ENCODE measurements at places on chromosomes 3 and 15.

- DNase-seq, result no peak
Observed at GRCh38 chr15:27961801-27962200, 137.3 kb downstream of the OCA2 start.

DNA sequence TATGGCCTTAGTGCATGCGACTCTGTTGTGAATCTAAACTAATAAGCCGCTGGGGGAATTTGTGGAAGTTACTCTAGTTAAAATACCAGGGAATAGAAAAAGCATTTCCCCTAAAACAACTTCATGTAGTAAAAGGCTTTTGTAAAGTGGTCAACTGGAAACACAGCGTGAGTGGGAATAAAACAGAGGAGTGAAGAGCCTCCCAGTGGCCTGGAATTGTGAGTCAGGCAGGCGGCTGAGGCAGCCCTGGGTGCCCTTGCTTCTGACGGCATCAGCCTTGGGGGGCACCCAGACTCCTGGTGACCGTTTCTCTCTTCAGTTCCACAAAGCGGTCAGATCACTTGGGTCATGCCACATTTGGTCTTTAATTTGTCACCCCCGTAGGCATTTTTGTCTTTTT, 108.4 kb downstream of the GHSR start:
- no peak for DNase-seq

- no peak for DNase-seq
Observed at GRCh38 chr3:136731274-136731884, 20.8 kb downstream of the STAG1 start.

DNA sequence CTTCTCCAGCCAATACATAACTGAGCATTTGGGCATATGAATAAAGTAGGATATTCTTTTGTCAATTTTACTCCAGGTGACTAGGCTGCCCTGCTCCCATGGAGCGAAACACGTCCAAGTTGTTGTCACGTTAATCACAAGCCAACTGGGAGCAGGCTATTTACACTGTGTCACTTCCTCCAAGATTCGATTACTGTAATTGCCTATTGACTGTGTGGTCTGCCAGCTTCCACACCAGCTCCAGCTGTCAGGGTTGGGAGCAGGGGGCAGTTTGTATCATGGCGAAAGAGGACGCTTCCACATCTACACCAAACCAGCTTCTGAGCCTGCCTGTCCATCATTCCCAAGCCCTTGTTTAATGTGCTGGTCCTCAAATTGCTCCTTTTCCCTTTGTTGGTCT, 89.2 kb upstream of the RORA start:
- no peak for DNase-seq

DNA sequence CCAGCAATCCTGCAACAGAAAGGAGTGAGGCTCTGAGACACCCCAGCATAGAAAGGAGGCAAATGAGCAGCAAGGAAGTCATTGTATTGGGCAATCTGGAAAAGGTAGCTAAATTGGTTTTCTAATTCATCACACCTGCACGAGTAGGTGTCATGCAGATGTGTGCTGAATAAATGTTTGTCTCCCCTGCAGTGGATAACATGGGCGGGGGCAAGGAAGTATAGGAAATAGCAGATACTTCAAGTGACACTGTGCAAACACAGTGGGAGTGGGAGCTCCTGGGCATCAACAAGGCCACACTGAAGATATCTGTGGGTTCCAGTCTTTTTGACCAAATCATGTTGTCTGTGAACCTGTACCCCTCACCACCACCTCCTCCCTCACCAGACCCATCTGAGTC, 14.4 kb upstream of the HTR3E start:
- DNase-seq, result no peak

DNA sequence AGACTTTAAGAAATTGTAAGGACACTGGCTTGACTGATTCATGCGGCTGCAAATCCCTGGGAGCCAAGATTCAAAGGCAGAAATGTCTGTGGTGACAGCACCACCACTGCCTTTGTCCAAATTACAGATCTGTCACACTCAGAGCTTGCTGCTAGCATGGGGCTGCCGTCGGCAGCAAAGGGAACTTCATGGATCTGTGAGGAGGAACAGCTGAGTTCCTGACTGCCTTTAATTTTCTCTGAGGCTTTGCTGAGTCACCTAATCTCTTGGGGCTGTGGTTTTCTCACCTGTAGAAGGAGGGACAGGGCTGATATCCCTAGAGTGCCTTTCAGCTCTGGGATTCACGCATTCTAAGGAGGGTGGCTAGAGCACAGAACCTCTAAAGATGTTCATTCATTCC, 4.1 kb upstream of the PAK6 start:
- DNase-seq, result no peak

- no peak for DNase-seq
Observed at GRCh38 chr3:181888234-181888633, 176.5 kb downstream of the SOX2 start.

GRCh38 chr15:57148262-57148661, 228.0 kb upstream of the CGNL1 start:
- no peak for DNase-seq

DNA sequence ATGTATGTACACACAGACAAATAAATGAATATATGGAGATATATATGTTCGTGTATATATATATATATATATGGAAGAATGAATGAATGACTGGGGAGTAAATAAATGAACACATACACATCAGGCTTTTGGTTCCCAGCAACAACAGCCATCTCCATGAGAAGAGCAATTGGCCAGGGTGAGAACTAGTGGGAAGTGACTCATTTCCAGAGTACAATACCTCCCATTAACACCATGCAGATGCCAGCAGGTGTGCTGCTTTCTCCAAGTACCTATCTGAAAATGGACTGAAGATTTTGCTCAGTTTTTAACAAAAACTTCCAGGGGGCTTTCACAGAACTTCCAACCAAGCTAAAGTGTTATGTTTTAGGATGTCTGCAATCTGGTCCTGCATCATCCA, 179.8 kb upstream of the SLC2A2 start:
- no peak for DNase-seq
